ENCODE measurements at places on chromosomes 13 and 19.

DNA sequence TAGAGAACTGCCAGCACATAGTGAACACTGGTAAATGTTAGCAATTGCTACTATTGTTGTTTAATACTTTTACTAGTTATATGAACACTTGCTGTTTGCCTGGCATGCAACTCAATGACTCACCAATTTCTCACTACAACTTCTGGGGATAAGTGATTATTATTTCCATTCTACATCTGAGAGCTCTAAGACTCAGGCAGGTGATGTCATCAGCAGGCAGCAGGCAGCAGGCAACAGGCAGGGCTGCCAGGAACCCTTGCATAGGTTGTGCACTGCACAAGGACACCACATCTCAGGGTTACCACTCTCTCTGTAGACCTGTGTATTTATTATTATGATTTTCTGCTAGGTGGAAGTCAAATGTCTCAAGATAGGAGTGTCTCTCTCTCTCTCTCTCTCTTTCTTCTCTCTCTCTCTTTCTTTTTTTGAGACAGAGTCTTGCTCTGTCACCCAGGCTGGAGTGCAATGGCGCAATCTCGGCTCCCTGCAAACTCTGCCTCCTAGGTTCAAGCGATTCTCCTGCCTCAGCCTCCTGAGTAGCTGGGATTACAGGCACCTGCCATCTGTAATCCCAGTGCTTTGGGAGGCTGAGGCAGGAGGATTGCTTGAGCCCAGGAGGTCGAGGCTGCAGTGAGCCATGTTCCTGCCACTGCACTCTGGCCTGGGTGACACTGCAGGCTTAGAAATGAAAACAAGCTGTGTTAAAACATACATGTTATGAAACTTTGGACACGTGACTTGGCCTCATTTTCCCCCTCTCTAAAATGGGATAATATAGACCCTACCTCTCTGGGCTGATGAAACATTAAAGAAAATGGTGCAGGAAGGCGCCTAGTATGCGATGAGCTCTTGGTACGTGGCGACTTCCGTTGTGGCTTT is 22.7 kb downstream of the HPN start:
- peak; percentile 70 for DNase-seq

GRCh38 chr13:42971691-42972347 is 20.2 kb downstream of the EPSTI1 start:
- peak; percentile 43 for DNase-seq

DNA sequence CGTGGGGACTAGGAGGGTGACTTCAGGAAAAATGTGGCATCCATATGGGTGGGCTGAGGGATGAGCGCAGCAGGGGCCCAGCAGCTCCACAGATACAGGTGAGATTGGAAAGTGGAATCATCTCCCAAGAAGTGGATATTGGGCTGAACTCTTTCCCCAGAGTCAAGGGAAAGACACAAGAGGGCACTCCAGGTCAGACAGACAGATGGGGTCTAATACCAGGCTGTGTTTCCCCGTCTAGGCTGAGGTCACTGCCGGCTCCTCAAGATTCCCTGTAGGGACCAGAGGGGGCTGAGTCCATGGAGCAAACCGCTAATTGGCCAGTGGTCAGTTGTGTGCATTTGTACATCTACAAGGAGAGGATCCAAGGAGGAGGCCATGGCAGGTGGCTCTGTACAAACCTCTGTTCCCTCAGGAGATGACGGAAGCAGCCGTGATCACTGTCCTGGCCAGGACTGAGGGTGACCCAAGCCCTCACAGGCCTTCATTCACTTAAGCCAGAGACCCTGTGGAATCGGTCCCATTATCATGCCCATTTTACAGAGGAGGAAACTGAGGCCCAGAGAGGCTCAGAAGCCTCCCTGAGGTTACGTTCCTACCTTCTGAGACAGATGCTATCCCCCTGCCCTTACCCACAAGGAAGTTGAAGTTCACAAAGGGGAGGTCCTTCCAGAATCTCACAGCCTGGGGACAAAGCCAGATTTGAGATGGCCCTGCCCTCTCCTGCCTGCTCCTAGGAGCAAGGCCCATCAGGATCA is 14.9 kb upstream of the IGLON5 start:
- no peak for DNase-seq

DNA sequence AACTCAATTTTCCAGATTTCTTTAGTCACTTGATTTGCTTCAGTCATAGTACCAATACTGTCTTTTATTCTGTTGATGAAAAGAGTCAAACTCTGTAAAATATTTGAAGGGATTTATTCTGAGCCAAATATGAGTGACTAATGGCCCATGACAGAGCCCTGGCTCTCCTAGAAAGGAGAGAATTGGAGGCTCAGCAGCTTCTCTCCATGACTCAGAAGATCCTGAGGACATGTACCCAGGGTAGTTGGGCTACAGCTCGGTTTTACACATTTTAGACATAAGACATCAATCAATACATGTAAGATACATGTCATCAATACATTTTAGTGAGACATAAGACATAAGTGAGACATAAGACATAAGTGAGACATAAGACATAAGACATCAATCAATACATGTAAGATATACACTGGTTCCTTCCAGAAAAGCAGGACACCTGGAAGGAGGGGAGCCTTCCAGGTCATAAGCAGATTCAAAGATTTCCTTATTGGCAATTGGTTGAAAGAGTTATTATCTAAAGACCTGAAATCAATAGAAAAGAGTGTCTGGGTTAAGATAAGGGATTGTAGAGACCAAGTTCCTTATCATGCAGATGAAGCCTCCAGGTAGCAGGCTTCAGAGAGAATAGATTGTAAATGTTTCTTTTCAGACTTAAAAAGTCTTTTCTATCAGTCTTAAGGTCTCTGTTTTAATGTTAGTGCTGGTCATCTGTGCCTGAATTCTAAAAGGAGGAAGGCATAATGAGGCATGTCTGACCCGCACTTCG is 179.8 kb upstream of the RFC3 start:
- DNase-seq, result peak; percentile 70

- no peak for DNase-seq
These were observed 465.1 kb upstream of the PCDH20 start for GRCh38 chr13:61880578-61881283.

- no peak for DNase-seq
These were observed 41.2 kb upstream of the UBAC2 start for GRCh38 chr13:99159331-99160061.

DNA sequence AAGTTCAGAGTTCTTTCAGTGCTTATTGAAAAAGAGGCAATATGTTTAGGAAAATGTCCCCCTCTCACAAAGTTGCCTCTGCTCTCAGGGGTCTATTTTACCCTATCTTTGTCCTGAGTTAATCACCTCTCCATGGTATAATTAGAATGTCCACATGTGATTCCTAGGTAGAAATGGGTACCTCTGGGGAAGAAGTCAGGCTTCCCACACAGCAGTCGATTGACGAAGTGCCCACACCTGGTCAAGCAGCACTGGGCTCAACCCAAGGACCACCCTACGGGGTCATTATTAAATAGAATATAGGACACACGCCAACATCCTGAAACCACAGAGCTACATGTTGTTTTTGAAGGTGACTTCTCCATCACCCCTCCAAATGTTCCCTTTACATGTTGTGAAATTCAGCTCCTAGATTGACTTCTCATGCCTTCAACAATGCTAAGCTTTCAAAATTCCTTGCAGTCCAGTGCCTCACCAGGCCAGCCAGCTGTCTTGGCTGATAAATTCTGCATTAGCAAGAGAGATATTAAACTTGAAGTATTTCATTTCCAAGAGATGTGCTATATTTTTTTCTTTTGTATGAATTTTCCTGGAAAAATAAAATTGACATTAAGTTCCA is 43.6 kb upstream of the FAM124A start:
- DNase-seq, result no peak

GRCh38 chr13:93698016-93698613 is 471.5 kb downstream of the GPC6 start:
- no peak for DNase-seq

DNA sequence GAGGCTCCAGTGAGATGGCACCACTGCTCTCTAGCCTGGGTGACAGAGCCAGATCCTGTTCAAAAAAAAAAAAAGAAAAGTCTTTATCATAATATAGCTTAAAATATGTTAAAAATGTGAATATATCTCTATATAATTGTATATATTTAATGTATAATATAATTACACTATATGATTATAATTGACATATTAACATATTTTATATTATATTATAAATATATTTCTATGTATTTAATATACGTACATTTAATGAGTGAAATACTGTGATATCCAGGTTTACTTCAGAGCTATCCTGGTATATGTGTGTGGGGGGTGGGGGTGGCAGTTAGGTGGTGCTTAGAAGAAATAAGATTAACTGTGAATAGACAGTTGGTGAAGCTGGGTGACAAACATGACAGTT is 35.6 kb upstream of the SPRY2 start:
- no peak for DNase-seq

DNA sequence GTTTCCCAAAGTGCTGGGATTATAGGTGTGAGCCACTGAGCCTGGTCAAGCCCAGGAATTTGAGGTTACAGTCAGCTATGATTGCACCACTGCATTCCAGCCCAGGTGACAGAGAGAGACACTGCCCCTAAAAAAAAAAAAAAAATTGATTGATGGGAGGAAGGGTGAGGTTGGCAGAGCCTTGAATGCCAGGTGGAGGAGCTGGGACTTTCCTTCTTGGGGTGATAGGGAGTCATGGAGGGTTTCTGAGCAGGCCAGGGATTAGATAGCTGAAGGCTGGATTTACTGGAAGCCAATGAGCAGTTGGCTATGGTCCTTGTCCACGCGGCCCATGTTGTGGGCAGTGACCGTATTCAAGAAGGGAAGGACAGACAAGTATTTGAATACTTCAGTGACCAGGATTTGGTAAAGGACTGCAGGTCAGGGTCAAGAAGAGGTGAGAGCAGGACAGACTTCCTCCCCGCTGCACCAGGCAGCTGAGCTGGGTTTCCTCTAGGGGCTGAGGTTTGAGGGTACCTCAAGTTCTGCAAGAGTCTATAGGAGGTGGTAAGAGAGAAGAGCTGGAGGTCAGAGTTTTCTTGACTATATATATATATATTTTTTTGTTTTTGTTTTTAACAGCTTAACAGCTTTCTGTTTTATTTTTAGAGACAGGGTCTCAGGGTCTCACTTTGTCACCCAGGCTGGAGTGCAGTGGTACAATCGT is 6.9 kb upstream of the ICAM4 start:
- DNase-seq, result no peak

- DNase-seq, result peak; percentile 54
These were observed 19.4 kb upstream of the PLEKHF1 start for GRCh38 chr19:29645911-29646310.

- no peak for DNase-seq
These were observed 123.2 kb upstream of the SPACA7 start for GRCh38 chr13:112252804-112253590.

GRCh38 chr19:49073514-49074378 is 1.2 kb upstream of the KCNA7 start:
- DNase-seq, result no peak

DNA sequence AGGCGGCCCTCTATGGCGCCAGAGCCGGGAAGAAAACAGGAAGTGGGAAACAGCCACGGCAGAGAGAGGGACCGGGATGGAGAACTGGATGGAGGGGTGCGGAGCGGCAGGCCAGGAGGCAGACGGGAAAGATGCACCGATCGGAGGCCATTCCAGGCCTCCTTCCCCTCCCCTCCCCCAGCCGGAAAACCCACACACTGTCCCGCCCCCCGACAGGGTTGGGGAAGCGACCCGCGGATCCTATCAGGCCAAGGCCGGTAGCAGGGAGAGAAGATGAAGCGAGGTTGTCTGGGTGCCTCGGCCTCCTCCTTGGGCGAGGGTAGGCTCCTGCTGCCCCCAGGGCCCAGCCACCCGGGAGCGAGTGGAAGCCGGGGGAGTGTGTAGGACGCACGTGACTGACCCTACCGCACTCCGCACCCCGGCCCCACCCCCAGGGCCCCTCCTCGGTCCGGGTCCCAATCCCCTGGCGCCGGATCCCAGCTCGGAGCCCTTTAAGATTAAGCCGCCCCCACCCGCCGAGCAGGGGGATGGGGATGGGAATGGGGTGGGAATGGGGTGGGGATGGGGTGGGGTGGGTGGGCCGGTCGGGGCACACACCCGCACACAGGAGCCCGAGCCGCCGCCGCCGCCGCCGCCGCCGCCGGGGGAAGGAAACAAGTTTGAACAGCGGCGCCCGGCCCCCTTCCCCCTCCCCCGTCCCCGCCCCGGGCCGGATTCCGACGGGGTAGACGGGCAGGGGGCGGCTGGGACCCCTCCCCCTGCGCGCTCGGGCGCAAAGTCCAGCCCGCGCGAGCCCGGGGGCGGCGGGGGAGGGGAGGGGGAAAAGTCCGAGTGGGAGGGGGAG is 1.5 kb downstream of the ERF start:
- DNase-seq, result peak; percentile 24

DNA sequence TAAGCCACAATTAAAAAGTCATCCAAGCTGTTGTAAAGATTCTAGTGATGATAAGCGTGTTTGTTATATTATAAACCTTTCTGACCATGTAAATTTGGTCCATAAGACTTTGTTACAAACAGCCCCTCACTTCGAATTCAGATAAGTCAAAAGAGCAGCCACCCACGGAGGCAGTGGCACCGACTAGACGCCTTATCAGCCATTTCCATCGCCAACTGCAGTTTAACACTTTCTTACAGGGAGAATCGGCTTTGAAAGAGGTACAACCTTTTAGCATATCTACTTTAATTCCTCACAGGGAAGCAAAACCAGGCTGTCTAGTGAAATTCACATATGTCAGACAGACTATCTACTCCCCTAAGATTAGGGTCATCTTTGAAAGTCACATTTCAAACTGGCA is 47.5 kb downstream of the SOX21 start:
- DNase-seq, result no peak

GRCh38 chr19:11881151-11881800 is 6.3 kb upstream of the ZNF69 start:
- peak; percentile 32 for DNase-seq

DNA sequence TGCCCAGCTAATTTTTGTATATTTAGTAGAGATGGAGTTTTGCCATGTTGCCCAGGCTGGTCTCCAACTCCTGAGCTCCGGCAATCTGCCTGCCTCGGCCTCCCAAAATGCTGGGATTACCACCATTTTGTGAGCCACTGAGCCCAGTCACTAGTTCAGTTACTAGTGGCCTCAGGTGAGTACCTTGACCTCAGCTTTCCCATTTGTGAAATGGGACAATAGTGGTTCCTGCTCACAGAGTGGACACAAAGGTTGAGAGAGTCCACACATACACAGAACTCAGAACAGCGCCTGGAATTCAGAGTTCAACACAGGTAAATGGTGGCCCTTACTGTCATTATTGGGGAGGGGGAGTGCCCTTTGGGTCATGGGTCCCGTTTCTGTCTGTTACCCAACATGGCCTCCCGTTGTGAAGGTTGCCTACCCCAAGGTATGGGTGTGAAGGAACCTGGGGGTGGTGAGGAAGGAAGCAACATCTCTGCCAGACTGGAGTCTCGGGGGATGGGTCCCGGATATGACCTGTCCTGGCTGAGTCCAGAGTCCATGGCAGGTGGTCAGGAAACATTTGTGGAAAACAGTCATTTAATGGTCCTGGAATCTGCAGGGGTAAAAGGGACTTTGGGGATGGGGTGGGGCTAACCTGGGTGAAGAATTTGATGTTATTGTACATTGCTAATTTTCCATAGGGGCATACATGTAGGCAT is 11.7 kb upstream of the IRGC start:
- no peak for DNase-seq

GRCh38 chr13:94598281-94598680 is 2.3 kb upstream of the TGDS start:
- peak; percentile 2 for DNase-seq

- DNase-seq, result peak; percentile 43
These were observed 655.5 kb downstream of the PCDH9 start for GRCh38 chr13:66574606-66575005.

All from AG10803 (cell line).